ENCODE measurements at places on chromosomes 2 and 18.

- no peak for DNase-seq
Measured at GRCh38 chr2:207153266-207153975, 12.3 kb downstream of the KLF7 start.

DNA sequence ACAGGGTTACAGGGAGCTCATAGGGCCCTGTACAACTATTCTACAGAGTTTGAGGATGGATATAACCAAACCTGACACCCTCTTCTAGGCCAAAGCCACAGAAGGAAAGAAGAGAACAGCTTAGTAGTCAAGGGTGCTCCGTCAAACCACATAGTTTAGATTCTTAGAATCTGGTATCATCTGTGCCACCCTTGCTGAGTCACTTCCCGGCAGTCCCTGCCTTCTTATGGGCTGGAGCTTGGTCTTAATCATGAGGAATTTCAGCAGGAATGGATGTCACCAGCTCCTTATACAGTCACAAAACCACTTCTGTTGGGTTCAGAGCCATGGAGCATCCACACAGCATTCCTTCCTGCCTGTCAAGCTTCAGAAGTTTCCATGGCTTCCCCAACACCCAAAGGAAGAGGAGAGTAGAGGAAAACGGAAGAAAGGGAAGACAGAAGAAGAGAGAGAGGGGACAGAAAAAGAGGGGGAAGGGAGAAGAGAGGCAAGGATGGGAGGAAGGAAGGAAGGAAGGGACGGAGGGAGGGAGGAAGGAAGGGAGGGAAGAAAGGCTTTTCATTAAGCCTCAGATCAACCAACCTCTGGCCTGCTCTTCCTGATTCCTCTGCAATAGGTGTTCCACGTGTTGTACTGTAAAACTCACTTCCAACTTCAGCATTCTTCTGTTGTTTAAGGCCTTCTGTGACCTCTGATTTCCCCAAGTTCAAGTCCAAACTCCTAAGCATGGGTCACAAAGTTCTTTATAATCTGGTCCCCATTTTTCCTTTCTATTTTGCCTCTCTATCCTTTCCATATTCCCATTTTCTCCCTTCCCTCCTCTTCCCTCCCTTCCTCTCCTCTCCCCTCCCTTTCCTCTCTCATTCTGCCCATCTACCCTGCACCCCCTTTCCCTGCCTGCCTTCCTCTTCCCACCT is 246.1 kb upstream of the TNP1 start:
- DNase-seq = no peak

DNA sequence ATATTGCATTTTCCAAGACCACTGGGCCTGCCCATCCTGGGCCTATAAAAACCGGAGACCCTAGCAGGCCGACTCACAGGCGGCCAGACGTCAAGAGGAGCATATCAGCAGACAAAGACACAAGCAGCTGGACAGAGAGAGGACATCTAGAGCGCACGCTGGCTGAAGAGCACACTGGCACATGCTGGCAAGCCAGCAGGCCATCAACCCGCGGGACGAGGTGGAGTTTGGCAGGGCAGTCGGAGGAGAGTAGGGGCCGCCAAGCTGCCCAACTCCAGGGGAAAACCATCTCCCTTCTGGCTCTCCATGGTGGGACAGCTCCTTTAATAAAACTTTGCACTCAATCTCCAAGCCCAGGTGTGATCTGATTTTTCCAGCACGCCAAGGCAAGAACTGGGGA is 36.6 kb upstream of the RAB27B start:
- no peak for DNase-seq

DNA sequence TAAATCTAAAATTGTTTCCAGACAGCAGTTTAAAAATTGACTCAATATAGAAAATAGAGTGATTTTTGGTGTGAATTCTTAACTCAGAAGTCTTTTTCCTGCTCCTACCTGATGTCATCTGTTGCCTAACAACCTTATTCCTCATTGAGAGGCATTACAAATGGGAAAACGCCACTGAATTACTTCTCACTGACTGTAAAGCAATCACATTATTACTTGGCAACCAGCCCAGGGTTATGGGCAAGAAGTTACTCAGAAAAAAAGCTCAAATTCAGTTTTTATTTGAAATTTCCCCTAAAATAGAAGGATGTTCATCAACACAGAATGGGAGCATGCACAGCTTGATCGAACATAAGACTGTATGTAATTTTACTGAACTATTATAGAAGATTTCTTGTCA is 201.8 kb upstream of the GULP1 start:
- DNase-seq = no peak

GRCh38 chr2:208491641-208492040 is 85.0 kb downstream of the PTH2R start:
- DNase-seq = no peak

DNA sequence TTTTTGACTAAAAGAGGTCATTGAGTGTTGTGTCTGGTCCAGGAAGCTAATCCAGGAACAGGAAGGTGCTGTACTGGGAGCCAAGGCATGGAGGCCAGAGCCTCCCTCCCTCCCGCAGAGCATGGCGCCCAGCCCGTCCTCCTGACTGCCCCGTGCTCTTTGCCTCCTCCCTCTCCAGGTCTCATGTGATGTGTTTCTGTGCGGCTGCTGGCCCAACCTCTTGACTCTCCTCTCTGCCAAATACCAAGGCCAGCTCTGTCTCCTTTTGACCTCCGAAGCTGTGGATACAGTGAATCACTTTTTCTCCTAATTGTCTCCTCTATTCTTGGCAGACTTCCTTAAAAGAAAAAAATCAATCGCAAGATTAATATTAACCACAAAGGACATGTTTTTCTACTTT is 284.1 kb downstream of the PHLPP1 start:
- no peak for DNase-seq

GRCh38 chr2:12856934-12857601 is 140.3 kb downstream of the TRIB2 start:
- DNase-seq = no peak

DNA sequence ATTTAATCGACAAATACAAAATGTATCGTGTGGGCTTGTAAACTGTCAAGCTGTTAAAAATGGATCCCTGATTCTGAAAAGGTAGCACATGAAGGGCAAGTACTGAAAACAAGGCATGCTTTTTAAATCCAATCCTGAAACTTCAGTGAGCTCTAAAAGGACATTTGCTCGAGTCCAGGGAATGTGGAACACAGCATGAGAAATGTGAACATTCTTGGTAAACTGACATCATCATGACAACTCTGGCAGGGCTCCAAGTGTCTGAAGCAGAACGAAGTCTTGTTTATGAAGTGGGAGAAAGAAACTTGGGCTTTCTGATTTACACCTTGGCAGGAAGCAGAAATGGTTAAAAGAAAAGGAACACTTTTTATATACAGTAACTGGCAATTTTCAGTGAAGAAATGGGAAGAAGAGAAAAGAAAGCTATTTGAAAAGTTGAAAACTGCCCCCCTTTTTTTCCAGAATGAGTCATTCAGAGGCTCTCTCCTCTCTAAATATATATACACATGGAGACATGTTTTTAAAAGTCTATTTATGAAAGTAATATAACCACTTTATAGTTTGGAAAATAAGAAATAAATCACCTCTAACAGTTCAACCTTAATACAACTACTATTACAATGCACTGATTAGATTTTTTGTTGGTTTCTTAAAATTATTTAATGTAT is 120.8 kb downstream of the GAREM1 start:
- DNase-seq = no peak

DNA sequence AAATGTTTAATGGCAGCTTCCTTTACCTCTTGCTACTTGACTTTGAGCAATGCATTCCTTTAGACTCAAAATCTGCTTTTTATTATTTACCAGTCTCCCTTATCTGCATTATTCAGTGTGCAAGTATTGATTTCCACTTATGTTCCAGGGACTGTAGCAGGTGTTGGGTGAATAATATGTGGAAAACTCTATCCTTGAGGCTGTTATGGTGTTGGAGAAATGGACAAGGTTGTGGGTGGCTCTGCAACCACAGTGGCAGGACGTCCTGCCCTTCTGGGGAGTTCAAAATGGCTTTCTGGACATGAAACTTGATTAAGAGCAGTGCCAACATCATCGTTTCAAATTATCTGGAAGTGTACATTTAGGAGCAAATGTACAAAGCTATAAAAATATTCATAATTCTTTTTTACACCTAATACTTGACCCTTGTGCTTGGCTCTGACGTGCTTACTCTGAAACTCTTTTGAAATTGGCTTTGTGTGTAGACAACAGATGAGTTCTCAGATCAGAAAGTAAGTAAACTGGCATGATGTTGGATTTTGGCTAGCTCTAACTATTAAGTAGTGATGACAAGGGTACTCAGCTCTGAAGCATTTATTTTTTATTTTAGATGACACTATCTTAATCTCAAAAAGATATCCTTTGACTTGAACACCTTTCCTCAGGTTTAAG is 766.2 kb downstream of the DPP10 start:
- no peak for DNase-seq

DNA sequence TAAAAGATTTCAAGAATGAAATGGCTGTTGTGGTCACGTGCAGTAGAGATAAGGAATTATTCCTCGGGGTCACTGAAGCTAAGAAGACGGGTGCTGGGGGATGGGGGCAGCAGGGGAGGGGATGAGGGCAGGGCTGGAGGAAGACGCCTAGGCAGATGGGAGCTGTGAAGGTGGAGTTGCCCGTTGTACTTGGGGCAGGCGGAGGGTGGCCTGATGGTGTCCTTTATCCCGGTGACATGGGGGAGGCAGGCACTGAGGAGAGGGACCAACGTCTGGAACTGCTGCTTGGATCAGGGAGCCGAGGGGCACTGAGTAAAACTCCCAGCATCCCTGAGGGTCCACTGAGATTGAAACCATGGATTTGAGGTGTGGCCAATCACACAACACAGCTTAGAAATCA is 64.9 kb downstream of the ZCCHC2 start:
- DNase-seq = no peak

- no peak for DNase-seq
Measured at GRCh38 chr2:114609801-114610200, 167.4 kb downstream of the DPP10 start.

DNA sequence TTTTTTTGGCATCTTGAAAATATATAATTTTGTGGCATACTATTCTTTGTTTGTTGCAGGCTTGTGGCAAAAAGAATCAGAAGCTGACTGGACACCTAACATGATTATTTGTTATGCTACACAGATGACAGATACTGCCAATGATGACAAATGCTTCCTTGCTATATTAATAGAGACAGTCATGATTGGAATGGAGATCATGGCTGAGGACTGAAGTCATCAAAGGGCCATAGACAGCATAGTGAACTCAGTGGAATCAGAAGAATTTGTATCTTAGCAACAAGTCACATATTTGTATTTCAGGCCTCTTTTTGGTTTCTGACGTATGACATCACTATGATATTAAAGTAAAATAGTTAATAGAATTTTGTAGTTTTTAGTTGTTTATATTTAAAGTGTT is 1003.8 kb upstream of the DDX18 start:
- DNase-seq = no peak

- DNase-seq = no peak
Measured at GRCh38 chr2:220120041-220120440, 492.6 kb downstream of the SLC4A3 start.

DNA sequence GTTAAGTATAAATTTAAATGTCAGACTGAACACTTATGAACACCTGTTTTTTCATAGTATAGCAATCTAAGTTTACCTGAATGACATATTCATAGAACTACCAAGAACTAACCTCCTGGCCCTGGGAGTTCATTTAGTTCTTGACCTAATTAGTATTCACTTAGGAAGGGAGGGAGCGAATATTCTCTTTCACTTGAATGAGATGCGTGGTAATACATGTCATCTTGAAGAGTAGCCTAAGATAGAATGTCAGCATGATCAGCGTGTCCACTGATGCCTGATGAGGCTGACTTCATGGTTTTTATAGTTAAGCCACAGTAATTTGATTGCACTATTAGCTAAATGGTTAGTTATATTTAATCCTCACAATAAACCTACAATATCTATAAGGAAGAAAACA is 13.3 kb downstream of the NDUFAF7 start:
- DNase-seq = no peak

DNA sequence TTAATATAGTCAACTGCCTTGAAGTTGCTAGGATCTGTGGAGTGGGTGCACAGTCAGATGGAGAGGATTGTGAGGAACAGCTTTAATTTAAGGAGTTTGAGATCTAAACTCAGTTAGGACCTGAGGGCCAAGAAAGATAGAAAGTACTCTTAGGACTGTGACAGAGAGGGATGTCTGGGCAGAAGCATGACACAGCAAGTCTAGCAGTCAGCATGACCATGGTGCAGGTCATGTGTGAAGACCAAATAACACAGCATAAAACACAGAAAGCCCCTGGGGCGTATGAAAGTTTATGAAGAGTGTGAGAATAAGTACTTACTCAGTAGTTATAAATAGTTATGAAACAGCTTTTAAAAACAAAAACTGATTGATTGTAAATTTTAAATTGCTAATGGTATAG is 107.2 kb downstream of the GALNT1 start:
- no peak for DNase-seq

- DNase-seq = no peak
Measured at GRCh38 chr2:160221391-160222276, 21.6 kb upstream of the ITGB6 start.

DNA sequence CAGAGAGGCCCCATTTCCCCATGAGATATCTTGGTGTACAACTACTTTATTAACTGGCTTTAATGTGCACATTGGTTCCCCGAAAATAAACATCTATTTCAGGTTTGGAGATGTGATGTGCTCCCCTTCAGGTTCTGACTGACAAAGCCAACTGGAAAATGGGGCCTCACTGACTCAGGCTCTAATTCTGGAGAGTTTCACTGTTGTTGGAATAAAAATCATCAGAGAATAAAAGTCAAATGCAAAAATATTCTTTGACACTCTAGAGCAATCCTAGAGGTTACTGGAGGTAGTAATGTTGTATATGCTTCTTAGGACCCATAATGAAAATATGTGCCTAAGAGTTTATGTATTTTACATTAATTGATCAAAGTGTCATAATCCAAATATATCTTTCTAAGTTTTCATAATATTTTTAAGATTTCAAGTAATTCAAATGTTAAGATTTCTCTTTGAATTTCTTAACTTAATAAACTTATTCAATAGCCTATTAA is 189.9 kb upstream of the COL3A1 start:
- no peak for DNase-seq

GRCh38 chr18:36035253-36035652 is 32.1 kb downstream of the RPRD1A start:
- DNase-seq = no peak

GRCh38 chr2:73503992-73504570 is 118.4 kb downstream of the ALMS1 start:
- no peak for DNase-seq

GRCh38 chr2:151754253-151754897 is 20.1 kb upstream of the NEB start:
- no peak for DNase-seq

DNA sequence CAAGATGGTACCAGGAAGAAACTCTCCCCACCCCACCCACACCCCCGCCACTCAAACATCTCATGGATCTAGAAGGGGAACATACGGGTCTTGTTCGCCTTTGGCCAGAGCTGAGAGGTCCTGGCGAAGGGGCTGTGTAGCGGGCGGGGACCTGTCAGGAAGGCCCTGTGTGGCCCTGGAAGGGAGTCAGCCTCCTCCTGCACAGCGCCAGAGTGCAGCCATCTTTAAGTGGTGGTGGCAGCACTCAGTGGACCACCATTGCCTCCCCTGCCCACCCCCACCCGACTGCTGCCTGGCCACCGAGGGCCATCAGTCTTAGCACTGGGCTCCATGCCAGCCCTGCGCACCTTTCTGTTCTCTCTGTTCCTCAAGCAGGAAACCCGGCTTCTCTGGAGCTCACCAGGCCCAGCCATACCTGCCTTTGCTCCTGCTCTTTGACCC is 11.6 kb upstream of the FAHD2A start:
- DNase-seq = no peak

- no peak for DNase-seq
Measured at GRCh38 chr2:53509831-53510388, 257.7 kb upstream of the CHAC2 start.

Data from stimulated activated CD4-positive, alpha-beta T cell treated with anti-CD3 and anti-CD28 coated beads, Interleukin-12 subunit alpha, Interleukin-12 subunit beta, amount 100 ng/mL, for 4 hours (primary cell).